ENCODE measurements at places on chromosomes 5 and 9.

DNA sequence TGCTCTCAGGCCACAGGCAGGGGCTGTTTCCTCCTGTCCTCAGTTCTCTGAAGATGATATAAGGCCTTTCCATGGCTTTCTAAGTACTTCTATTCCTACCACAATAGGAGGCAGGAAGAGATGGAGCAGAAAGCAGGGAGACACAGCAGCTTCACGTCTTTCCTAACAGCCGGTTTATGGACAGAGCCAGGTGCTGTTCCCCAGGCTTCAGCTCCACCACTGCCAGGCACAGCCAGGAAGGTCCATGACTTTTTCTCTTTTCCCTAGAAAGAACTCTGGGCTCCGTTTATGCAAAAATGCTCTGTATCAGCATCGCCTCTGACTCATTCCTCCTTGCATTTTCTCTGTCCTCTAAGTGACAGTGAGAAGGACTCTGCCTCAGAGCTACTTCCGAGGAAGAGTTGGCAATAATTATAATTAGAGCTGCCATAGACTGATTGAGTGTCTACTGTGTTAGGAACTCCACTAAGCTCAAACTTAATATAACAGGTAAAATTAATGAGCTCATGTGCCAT, 478.5 kb downstream of the RASEF start:
- DNase-seq: no peak

DNA sequence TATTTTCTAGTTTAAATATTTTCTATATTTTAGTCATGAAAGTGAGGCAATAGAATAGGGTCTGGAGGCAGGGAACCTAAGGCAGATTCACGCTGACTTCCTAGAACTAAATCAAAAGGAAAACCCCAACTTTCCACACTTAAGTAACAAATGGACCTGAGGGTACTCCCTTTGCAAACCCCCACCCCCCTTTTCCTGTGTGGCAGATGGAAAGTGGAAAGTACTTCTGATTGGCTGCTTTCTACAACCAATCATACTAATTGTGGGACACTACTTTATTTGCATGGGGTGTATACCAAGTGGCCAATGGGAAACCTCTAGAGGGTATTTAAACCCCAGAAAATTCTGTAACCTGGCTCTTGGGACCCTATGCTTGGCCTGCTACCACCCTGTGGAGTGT, 4.8 kb upstream of the CENPH start:
- no peak for DNase-seq

DNA sequence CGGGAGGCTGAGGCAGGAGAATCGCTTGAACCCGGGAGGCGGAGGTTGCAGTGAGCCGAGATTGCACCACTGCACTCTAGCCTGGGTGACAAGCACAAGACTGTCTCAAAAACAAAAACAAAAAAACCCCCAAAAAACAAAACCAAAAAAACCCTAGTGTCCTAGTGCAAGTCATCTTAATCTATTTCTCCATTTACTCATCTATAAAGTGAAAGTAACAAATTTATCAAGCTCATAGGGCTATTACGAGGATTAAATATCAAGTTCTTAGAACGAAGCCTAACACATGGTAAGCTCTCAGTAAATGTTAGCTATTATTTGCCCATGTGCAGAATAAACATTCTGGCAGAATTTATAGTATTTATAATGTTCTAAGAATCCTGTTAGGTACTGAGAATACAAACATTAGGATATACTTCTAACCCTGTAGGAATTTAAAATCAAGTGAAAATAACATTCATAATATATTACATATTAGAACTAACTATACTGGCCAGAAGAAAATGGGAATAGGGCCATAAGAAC, 45.0 kb downstream of the GOLPH3 start:
- no peak for DNase-seq

GRCh38 chr5:129118826-129119225, 24.3 kb downstream of the ISOC1 start:
- DNase-seq: no peak

DNA sequence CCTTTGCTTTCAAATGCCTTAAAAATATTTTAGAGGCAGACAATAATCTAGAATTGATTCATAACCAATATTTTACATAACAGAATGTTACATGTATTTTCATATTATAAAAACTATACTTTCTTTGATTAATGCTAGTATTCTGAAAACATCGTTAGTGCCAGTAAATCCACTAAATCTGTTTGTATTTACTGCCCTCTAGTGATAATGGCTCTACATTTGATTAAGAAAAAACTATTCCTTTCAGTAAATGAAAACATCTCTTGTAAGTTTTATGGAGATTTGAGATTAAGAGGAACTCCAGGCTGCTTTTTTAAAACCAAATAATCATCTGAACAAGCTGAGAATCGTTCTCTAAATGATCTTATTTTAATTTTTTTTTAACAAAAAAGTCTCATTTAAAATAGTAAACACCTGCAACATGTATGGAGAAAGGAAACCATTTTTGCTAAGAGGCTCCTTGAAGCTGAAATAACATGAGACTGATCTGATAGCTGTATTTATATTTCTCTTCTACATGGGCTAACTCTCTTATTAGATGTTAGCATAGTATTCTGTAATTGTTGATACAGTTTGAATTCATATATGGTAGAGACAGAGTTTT, 424.7 kb downstream of the RAB3C start:
- DNase-seq: peak; percentile 63

- peak; percentile 67 for DNase-seq
These were observed 267.7 kb downstream of the ADAMTS6 start for GRCh38 chr5:65213921-65214525.

GRCh38 chr9:98007251-98007928, 24.2 kb downstream of the ANP32B start:
- no peak for DNase-seq

DNA sequence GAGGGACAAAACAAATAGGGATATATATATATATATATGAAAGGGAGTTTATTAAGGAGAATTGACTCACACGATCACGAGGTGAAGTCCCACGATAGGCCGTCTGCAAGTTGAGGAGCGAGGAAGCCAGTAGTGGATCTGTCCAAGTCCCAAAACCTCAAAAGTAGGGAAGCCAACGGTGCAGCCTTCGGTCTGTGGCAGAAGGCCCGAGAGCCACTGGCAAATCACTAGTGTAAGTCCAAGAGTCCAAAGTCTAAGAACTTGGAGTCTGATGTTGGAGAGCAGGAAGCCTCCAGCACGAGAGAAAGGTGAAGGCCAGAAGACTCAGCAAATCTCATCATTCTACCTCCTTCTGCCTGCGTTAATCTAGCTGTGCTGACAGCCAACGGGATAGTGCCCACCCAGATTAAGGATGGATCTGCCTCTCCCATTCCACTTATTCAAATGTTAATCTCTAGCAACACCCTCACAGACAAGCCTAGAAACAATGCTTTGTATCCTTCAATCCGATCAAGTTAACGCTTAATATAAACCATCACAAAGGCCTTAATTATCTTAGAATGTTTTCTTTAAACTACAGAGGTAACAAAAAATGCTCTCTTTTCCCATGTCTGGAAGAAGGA, 23.8 kb upstream of the DAB2 start:
- no peak for DNase-seq
